HFFc6 (cell line): ENCODE measurements at places on chromosomes 3 and 15. TPM values are rescaled to one million over a fixed set of nuclear protein-coding genes. Genes with fewer than 3 reads are reported as not detected.

DNA sequence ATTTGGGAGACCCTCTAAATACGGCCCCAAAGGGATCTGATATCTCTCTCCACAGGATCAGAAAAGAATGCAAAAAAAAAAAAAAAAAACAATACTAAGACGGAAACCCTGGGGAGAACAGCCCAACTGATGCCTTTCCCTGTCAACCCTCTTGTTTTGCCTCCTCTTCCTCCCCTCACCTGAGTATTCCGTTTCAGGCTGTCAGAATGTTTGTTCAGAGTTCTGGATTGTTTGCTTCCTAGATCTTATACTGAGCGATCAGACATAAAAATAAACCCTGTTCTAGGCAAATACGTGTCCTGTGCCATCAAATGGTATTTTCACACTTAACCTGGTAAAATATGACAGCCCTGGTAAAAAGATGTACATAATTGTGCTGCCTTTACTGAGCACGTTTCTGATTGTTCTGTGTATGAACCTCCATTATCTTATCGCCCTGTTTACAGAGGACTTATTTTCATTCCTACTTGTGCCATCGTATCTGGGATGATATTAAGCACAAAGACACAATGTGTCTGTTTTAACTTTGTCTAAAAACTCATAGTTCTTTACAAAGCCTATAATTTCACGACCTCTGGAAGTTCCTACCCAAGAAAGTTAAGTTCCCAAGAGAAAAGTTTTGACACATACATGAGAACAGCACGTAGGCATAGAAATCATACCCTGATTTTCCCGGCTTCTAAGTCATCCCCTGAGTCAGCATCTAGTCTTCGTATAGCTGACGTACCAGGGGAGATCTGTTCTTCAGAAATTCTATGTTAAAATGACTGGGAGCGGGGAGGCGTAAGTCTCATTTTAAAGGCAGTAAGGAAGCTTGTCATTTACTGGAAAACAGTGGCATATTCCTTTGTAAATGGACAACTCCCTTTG, 856 bp downstream of the ZBTB38 start:
- H3K27ac ChIP-seq: peak overlapping the region; percentile 100
- no peak for DNase-seq
- peak overlapping the region; percentile 86 for H3K4me3 ChIP-seq
- peaks cover 51% of the 10 kb centered on the region for H3K36me3 ChIP-seq

MAP6D1 gene
- total RNA-seq: 2.2 and 3.6 TPM in 2 replicates

HRG gene
- total RNA-seq: not detected in 2 replicates

- peaks cover 1% of the 10 kb centered on the region; the same call in 1 of the 2 replicates for H3K27me3 ChIP-seq
- peaks cover 4% of the 10 kb centered on the region; the same call in 1 of the 2 replicates for H3K36me3 ChIP-seq
- H3K4me3 ChIP-seq: no peak overlapping the region
- H3K4me1 ChIP-seq: no peaks in the 10 kb centered on the region
- no peak overlapping the region for H3K27ac ChIP-seq
Observed at GRCh38 chr3:192339214-192339613, 388.1 kb downstream of the FGF12 start.

DNA sequence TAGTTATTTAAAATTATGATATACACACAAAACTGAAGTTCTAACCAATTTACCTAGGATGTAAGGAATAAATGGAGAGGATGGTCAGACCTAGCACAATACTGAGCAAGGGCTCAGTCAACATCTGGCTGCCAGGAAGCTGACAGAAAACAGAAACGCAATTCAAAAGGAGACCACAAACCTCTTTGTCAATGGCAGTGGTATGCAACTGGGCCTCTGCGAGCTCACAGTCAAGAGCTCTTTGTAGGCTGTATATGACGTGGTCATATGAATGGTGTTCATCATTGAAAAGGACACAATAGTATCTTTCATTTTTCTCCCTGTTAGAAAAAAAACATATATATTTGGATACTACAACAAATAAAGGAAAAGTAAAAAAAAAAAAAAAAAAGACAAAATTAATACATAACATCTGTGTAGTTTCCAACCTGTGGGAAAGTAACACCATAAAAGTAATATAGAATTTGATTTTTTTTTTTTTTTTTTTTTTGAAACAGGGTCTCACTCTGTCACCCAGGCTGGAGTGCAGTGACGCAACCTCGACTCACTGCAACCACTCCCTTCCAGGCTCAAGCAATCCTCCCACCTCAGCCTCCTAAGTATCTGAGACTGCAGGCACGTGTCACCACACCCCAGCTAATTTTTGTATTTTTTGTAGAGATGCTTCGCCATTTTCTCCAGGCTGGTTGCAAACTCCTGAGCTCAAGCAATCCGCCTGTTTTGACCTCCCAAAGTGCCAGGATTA, 37.9 kb downstream of the UBR1 start:
- no peaks in the 10 kb centered on the region for H3K4me1 ChIP-seq
- no peak for DNase-seq
- H3K36me3 ChIP-seq: peaks cover 49% of the 10 kb centered on the region
- no peak overlapping the region for H3K27ac ChIP-seq
- peaks cover 2% of the 10 kb centered on the region; the same call in 1 of the 2 replicates for H3K27me3 ChIP-seq
- H3K4me3 ChIP-seq: no peak overlapping the region

LRRK1 gene
- 10.1 to 14.9 TPM (median 12.3 TPM) in 3 replicates for total RNA-seq

DNA sequence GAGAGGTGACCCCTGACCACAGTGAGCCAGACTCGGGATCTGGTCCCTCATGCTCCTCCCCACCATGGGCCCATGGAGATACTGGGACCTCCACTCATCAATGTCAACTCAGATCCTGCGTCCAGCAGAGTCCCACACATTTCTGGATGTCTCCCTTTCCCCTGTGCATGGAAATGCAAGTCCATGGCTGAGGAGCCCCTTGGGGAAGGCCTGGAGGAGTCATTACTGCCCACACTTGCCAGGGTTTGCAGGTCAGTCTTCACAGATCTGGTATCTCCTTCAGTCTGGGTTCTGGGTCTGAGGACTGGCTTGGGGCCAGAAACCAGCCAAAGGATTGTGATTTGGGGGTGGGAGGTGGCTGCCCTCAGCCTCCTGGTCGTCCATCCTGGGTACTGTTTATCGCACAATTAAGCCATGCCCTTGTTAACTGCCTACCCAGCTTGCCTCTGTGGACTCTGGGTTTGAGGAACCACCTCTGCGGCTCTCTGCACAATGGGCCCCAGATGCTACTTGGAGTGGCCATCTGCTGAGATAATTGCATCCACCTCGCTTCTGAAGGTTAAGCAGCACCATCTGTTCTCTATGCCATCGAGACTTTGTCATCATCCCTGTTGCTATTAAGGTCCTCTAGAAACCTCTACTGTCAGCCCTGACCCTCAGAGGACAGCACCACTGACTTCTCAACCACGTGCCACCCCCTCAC, 49.9 kb upstream of the KLF13 start:
- H3K27ac ChIP-seq: no peak overlapping the region
- no peak overlapping the region for H3K4me3 ChIP-seq
- H3K27me3 ChIP-seq: peaks cover 26% of the 10 kb centered on the region
- DNase-seq: no peak
- no peaks in the 10 kb centered on the region for H3K4me1 ChIP-seq

CDHR4 gene
- 0.18 to 0.27 TPM in 2 of 3 replicates, not detected in the other for total RNA-seq

DNA sequence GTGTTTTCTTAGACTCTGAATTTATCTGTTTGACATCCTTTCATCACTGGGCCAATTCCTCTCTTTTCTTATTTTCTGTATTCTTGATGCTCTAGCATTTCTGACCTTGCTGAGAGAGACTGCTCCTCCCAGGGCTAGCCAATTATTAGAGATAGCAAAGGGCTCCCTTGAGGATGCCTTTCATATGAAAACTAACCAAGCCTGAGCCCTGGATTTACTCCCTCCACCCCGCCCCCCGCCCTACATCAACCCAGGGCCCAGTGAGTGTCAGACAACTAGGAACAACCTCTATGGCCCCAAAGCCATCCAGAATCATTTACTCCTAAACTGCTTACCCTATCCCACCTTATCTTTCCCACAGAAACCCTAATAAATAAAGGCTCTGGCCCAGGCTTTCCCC, 69.7 kb upstream of the LARS2 start:
- no peak for DNase-seq
- H3K27ac ChIP-seq: no peak overlapping the region
- H3K36me3 ChIP-seq: no peaks in the 10 kb centered on the region
- peaks cover 30% of the 10 kb centered on the region for H3K27me3 ChIP-seq
- no peak overlapping the region for H3K4me3 ChIP-seq

DNA sequence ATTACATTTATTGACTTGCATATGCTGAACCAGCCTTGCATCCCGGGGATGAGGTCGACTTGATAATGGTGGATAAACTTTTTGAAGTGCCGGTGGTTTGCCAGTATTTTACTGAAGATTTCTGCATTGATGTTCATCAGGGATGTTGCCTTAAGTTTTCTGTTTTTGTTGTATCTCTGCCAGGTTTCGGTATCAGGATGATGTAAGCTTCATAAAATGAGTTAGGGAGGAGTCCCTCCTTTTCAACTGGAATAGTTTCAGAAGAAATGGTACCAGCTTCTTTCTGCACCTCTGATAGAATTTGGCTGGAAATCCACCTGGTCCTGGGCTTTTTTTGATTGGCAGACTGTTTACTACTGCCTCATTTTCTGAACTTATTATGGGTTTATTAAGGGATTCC, 250.8 kb downstream of the TBC1D5 start:
- peak overlapping the region; percentile 30 for H3K4me3 ChIP-seq
- H3K36me3 ChIP-seq: peaks cover 32% of the 10 kb centered on the region
- H3K27ac ChIP-seq: peak overlapping the region; percentile 18
- no peaks in the 10 kb centered on the region for H3K27me3 ChIP-seq
- H3K4me1 ChIP-seq: peaks cover 44% of the 10 kb centered on the region

- H3K27ac ChIP-seq: no peak overlapping the region
- no peak overlapping the region for H3K4me3 ChIP-seq
- no peak for DNase-seq
Observed at GRCh38 chr15:44796508-44796907, 60.2 kb downstream of the TRIM69 start.

CFAP91 gene
- not detected in 2 replicates for total RNA-seq

GRCh38 chr3:1600206-1600605, 498.5 kb upstream of the CNTN4 start:
- no peaks in the 10 kb centered on the region for H3K27me3 ChIP-seq
- H3K4me3 ChIP-seq: no peak overlapping the region
- no peaks in the 10 kb centered on the region for H3K36me3 ChIP-seq

FHIT gene
- total RNA-seq: not detected in 3 replicates

SMCO1 gene
- not detected in 2 replicates for total RNA-seq

GRCh38 chr15:61080221-61081026, 148.7 kb downstream of the RORA start:
- no peaks in the 10 kb centered on the region for H3K4me1 ChIP-seq
- H3K4me3 ChIP-seq: no peak overlapping the region
- no peaks in the 10 kb centered on the region for H3K36me3 ChIP-seq
- H3K27me3 ChIP-seq: peaks cover 7% of the 10 kb centered on the region

EFCAB12 gene
- 0.09 TPM in 1 of 3 replicates, not detected in the others for total RNA-seq

SERINC4 gene
- total RNA-seq: not detected in 2 replicates

BNC1 gene
- total RNA-seq: 8.4 to 16.5 TPM (median 11.8 TPM) in 3 replicates

DENND6A gene
- total RNA-seq: 6.3 to 7.8 TPM (median 7.3 TPM) in 3 replicates

DNA sequence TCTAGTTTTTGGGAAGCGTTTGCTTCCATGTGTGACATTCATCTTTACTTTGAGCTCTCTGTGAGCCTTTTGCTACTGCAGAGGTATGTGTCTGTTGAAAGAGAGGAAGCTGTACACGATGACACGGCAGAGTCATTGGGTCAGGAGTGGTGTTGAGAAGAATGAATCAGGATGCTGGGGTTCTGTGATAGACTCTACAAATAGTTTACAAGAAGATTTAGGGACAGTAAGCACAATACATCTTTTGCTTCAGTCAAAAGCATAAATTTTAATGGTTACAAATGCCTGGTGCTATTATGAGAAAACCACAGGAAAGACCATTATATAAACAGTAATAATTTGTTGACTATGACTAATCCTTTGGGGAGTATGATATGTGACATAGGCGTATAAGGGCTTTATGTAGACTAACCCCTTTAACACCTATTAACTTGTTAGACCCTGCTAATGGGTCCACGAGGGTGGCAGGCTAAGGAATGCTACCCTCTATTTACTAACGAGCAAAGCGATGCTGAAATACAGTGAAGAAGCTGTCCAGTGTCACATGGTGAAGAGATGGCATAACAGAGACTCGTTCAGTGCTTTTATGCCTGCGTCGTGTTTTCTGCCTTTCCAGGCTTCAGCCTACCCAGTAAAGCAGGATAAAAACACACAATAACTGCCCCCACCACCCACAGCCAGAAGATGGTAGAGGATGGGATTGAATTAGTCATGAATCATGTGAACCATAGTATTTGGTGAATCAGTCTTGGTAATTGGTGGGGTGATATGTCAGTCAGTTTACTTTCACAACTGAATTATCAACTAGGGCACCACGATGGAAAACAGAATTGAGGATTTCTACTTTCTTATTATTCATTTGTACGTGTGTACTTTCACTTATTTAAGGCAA, 118.8 kb downstream of the LPP start:
- H3K36me3 ChIP-seq: peaks cover 17% of the 10 kb centered on the region
- H3K27me3 ChIP-seq: peaks cover 4% of the 10 kb centered on the region
- peak; percentile 96 for DNase-seq
- H3K4me1 ChIP-seq: peaks cover 30% of the 10 kb centered on the region
- H3K4me3 ChIP-seq: peak overlapping the region; percentile 74
- peak overlapping the region; percentile 94 for H3K27ac ChIP-seq
